ENCODE measurements at places on chromosomes 3 and 15. TPM values are rescaled to one million over a fixed set of nuclear protein-coding genes. Genes with fewer than 3 reads are reported as not detected.
A peak's percentile ranks its signal among the peaks of the same experiment; 100 is the strongest.

DNA sequence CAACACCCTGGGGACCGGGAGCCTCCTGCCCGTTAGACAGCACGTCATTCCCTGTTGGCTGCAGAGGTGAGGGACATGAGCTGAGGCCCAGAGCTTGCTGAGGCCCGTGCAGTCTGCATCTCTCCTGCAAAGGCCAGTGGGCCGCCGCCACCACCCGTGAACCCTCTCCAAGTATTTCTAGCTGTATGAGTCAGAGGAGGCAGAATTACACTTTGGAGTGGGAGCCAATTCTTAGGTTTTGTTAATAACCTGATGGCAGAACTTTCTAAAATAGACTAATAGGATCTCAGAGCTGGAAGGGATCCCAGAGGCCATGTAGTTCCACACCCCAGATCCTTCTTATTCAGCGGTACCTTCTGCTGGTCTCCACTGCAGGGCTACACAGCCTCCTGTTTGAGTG is 335.2 kb upstream of the CTDSPL start:
- H3K4me1 ChIP-seq = no peaks in the 10 kb centered on the region
- H3K27ac ChIP-seq = no peak overlapping the region
- H3K36me3 ChIP-seq = no peaks in the 10 kb centered on the region
- H3K27me3 ChIP-seq = peaks cover 13% of the 10 kb centered on the region

The FSTL1 gene
- total RNA-seq = 0.47 TPM

GRCh38 chr3:72177075-72178050 is 392.4 kb upstream of the PROK2 start:
- no peak for DNase-seq
- H3K4me3 ChIP-seq = peak overlapping the region; percentile 57
- peaks cover 39% of the 10 kb centered on the region for H3K27me3 ChIP-seq
- no peaks in the 10 kb centered on the region for H3K36me3 ChIP-seq

GRCh38 chr3:172808969-172809546 is 58.5 kb downstream of the ECT2 start:
- no peak overlapping the region for H3K27ac ChIP-seq
- no peaks in the 10 kb centered on the region for H3K36me3 ChIP-seq
- DNase-seq = no peak
- no peaks in the 10 kb centered on the region for H3K4me1 ChIP-seq

DNA sequence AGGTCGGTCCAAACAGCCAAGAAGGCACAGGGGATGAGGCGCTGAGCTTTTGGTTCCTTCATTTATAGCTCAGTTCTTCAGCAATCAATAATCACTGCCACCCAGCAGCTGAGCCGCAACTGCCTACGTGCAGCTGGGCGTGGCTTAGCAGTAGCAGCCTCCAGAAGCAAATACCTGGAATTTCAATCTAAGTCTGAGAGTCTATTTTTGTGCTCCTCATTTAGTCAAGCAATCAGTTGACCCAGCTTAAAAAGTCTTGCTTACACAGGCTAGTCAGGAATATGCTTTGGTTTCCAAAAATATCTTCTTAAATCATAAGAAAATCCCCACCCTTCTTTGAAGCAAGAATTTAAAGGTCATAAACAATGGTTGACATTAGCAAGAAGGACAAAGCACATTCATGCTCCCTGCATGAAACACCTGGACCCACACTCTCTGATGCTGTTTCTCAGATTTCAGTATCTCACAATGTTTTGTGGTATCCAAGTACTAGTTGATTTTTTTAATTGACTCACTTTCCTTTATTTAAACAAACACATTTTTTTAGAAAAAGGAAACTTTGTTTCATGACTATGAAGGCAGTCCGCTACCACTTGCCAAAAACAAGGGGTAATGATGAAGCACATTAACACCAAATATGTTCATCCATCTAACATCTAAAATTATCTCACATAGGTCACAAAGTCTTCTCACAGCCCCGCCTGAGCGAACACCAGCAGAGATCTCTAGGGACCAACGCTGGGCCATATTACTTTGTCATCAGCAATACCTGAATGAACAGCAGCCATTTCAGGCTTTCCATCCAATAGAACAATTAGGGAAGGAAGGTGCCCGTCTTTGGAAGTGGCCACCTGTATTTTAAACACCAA is 106.1 kb downstream of the OXNAD1 start:
- H3K27ac ChIP-seq = no peak overlapping the region
- DNase-seq = no peak
- peaks cover 56% of the 10 kb centered on the region for H3K36me3 ChIP-seq

GRCh38 chr3:97914388-97914787 is 57.8 kb downstream of the RIOX2 start:
- no peak overlapping the region for H3K4me3 ChIP-seq
- no peak overlapping the region for H3K27ac ChIP-seq
- no peak for DNase-seq
- no peaks in the 10 kb centered on the region for H3K27me3 ChIP-seq
- peaks cover 7% of the 10 kb centered on the region for H3K36me3 ChIP-seq

The KBTBD13 gene
- total RNA-seq = not detected

The COPS2 gene
- 57.0 TPM for total RNA-seq

The IQSEC1 gene
- 47.7 TPM for total RNA-seq

DNA sequence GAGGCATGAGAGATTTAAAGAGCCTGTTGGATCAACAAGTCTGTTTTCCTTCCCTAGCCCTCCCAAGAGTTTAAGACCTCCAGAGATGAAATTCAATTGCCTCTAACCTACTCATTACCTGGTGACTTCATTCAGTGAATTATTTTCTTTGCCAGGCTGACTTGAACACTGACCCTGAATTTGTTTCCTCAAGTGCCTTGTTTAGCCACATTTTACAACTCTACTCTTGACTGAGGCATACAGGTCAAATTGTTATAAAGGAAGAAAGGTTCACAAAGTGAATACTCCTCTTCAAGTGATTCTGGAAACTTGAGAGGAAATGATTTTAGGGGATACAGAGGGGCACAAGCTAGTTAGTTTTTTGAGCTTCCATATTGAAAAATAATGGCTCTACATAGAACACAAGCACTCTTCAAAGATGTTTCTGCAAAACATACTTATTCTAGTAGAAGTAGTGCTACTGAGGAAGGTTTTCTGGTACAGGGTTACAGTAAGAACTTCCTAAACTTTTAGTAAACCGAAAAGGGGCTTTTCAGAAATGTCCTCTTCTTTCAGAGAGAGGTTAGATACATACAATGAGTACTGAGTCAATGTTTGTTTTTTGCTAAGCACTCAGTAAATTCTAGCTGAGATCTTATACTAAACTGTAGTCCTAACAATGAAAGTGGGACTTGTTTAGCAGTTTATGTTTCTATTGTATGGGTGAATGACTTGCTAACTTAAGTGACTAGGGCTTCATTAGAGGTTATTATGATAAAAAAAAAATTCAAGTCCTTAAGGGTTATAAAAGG is 137.4 kb upstream of the SATB1 start:
- H3K36me3 ChIP-seq = no peaks in the 10 kb centered on the region
- H3K27ac ChIP-seq = no peak overlapping the region
- DNase-seq = no peak
- H3K4me1 ChIP-seq = peaks cover 53% of the 10 kb centered on the region
- no peaks in the 10 kb centered on the region for H3K27me3 ChIP-seq

The SYNM gene
- total RNA-seq = 1.1 TPM

The MASP1 gene
- not detected for total RNA-seq

- H3K36me3 ChIP-seq = no peaks in the 10 kb centered on the region
- no peaks in the 10 kb centered on the region for H3K27me3 ChIP-seq
- H3K4me1 ChIP-seq = no peaks in the 10 kb centered on the region
- no peak overlapping the region for H3K27ac ChIP-seq
- no peak overlapping the region for H3K4me3 ChIP-seq
These were observed 50.6 kb upstream of the PLXNA1 start for GRCh38 chr3:126932188-126932931.

The ARHGEF26 gene
- total RNA-seq = not detected

DNA sequence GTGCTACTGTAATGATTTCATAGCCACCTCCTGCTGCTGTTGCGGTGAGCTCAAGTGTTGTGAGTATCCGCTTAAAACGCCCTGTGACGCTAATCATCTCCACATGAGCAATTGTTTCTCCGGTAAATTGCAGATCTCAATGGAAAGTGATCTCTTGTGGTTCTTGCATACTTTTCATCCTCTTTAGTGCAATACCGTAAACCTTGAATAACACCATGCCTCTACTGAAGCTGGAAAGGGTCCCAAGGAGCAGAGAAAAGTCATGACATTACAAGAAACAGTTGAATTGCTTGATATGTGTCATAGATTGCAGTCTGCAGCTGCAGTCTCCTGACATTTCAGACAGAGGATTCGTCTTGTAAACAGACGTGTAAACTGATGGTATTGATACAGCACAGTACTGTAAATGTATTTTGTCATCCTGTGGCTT is 6.0 kb upstream of the CEMIP start:
- H3K27ac ChIP-seq = no peak overlapping the region
- no peak for DNase-seq
- peaks cover 14% of the 10 kb centered on the region for H3K27me3 ChIP-seq
- H3K4me3 ChIP-seq = no peak overlapping the region
- no peaks in the 10 kb centered on the region for H3K36me3 ChIP-seq
- no peaks in the 10 kb centered on the region for H3K4me1 ChIP-seq

- peaks cover under 1% of the 10 kb centered on the region for H3K4me1 ChIP-seq
- H3K27me3 ChIP-seq = peaks cover under 1% of the 10 kb centered on the region
- H3K4me3 ChIP-seq = no peak overlapping the region
- no peaks in the 10 kb centered on the region for H3K36me3 ChIP-seq
- no peak overlapping the region for H3K27ac ChIP-seq
These were observed 62.3 kb downstream of the UBP1 start for GRCh38 chr3:33377931-33378330.

DNA sequence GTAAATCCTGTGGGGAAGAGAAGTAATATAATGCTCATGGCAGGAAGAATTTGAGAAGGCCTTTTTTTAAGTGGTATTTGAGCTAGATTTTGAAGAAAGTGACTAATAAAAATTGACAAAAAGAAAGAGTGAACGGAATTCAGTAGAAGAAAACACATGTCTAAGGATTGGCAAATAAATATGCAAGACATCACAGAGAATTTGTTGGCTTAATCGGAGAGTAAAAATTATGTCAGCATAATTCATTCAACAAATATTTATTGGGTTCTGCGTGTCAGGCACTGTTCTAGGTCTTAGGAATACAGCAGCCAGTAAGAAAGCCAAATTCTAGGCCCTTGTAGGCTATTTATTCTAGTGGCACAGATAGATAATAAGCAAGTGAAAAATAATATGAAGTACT is 33.6 kb upstream of the LEKR1 start:
- H3K4me1 ChIP-seq = peaks cover 15% of the 10 kb centered on the region
- no peak overlapping the region for H3K4me3 ChIP-seq
- H3K36me3 ChIP-seq = peaks cover 6% of the 10 kb centered on the region
- no peaks in the 10 kb centered on the region for H3K27me3 ChIP-seq
- H3K27ac ChIP-seq = no peak overlapping the region

DNA sequence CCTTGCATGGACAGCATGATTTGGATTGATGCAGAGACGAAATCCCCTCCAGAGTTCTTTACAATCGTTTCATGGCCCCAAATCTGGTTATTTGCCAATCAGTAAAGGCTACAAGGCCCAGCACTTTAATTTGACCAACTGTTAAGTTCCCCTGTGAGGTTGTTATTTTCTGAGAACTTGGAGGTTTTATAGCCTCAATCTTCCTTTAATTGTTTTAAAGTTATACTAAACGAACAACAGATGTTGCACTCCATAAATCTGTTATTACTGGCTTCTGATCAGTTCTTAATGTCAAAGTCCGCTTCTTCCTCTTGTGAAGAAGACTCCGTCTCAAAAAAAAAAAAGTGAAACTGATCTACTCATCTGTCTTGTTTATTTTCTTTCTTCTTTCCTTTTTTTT is 30.8 kb downstream of the LARP6 start:
- H3K27me3 ChIP-seq = peaks cover 20% of the 10 kb centered on the region
- H3K27ac ChIP-seq = no peak overlapping the region
- H3K36me3 ChIP-seq = no peaks in the 10 kb centered on the region
- DNase-seq = no peak

- no peak overlapping the region for H3K4me3 ChIP-seq
- no peaks in the 10 kb centered on the region for H3K36me3 ChIP-seq
- H3K27me3 ChIP-seq = no peaks in the 10 kb centered on the region
- H3K4me1 ChIP-seq = peaks cover 17% of the 10 kb centered on the region
- DNase-seq = no peak
- H3K27ac ChIP-seq = no peak overlapping the region
These were observed 2.0 kb upstream of the SS18L2 start for GRCh38 chr3:42588625-42589024.

DNA sequence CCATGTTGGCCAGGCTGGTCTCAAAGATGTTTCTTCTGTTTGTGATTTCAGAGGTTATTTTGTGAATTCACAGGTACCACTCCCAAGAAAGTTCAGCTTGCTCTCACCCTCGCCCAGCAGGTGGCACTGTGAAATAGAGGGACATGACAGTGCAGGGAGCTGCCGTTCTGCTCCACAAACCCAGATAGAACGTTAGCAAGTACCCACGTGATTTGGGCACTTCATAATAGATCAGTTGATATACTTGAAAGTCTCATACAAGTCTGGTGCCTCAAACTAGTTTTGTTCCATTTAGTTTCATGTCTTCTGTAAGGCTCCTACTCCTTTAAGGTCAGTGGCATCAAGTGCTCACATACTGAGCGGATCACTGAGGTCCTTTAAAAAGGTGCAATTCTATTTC is 45.5 kb downstream of the FILIP1L start:
- peak; percentile 74 for DNase-seq
- H3K36me3 ChIP-seq = no peaks in the 10 kb centered on the region
- peaks cover 31% of the 10 kb centered on the region for H3K4me1 ChIP-seq
- H3K4me3 ChIP-seq = no peak overlapping the region
- no peaks in the 10 kb centered on the region for H3K27me3 ChIP-seq

DNA sequence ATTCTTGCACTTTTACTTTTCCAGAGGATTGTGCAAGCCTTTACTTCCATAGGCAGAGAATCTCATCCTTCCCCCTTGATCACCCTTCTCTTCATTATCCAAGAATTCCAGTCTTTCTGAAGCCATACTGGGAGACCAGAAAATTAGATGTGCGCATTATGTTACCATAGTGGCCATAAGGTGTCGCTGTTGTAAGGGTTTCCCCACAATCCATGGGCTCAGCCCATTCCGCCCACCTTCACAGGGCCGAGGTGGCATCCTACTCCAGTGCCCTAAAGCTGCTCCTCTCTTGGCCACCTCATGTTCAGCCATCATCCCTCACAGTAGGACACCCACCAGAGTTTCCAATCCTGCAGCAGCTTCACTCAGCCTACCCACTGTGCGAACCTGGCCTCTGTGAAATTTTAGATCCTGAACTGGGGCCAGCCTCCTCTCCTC is 35.0 kb downstream of the CTSH start:
- H3K4me3 ChIP-seq = no peak overlapping the region
- peaks cover 90% of the 10 kb centered on the region for H3K36me3 ChIP-seq
- DNase-seq = no peak
- no peak overlapping the region for H3K27ac ChIP-seq
- peaks cover 30% of the 10 kb centered on the region for H3K4me1 ChIP-seq

All from naive thymus-derived CD8-positive, alpha-beta T cell (primary cell).